Astrocyte of the cerebellum (primary cell): ENCODE measurements at places on chromosomes 3 and 15.
A peak's percentile ranks its signal among the peaks of the same experiment; 100 is the strongest.

- DNase-seq: peak; percentile 91
These were observed 61.2 kb downstream of the TSC22D2 start for GRCh38 chr3:150469031-150469930.

DNA sequence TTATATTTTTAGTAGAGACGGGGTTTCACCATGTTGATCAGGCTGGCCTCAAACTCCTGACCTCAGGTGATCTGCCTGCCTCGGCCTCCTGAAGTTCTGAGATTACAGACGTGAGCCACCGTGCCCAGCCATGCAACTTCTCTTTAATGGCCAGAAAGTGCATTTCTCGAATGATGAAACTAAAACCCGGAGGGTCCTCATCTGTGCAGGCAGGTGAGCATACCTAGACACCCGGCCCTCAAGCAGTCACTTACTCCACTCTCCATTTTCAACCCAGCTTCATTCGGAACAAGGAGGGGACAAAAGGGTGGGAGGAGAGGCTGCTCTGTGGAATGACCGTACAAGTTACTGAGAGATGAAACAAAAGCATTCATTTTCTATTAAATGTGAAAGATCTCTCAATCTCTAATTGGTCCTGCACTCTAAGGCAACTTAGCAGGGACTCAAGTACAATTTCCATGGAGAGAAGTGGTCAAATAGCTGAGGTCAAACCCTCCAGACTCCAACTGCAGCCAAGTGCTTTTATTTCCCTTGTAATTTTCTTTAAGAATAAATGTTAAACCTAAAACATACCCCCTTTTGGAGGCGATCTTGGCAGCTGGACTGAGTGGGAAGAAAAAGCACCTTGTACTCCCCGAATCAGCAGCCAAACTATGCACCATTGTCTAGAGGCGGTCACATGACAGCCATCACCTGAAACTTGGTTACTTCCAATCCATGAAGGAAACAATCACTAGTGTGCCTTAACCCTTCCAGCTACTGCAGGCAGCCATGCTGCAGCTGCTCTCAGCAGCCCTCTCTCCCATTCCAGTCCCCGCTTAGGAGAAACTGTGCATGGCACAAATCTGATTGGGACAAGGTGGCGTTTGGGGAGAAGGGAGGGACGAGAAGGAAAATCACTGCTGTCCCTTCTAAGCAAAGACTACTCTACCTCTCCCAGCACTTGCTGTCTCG, 62.2 kb downstream of the VGLL4 start:
- no peak for DNase-seq

GRCh38 chr3:160003520-160004128, 15.0 kb downstream of the IL12A start:
- no peak for DNase-seq

DNA sequence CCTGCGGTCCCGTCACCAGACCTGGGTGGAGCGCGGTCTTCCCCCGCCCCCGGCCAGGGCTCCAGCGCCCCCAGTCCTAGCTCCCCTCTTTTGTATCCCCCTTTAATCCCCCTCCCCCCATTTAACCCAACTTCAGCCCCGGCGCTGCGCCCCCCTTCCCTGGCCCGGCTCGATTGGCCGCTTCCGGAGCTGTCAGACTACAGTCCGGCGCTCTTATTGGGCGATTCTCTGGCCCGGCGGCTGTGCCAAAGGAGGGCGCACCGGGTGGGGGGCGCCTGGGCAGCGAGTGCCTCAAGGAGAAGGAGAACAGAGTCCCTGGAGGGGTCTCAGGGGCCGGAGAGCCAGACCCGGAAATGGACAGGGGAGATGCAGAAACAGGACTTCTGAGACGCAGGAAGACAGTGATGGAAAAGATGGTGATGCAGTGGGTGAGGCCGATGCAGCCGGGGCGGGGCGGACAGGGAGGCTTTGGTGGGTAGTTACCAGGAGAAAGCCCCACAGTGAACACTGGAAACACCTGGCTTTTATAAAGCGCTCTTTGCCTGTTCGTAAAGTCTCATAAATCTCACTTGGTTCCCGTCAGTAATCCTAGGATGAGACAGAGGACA, 1.2 kb upstream of the ADCY5 start:
- DNase-seq: no peak

GRCh38 chr3:126147147-126147931, 33.0 kb downstream of the ALDH1L1 start:
- DNase-seq: no peak

DNA sequence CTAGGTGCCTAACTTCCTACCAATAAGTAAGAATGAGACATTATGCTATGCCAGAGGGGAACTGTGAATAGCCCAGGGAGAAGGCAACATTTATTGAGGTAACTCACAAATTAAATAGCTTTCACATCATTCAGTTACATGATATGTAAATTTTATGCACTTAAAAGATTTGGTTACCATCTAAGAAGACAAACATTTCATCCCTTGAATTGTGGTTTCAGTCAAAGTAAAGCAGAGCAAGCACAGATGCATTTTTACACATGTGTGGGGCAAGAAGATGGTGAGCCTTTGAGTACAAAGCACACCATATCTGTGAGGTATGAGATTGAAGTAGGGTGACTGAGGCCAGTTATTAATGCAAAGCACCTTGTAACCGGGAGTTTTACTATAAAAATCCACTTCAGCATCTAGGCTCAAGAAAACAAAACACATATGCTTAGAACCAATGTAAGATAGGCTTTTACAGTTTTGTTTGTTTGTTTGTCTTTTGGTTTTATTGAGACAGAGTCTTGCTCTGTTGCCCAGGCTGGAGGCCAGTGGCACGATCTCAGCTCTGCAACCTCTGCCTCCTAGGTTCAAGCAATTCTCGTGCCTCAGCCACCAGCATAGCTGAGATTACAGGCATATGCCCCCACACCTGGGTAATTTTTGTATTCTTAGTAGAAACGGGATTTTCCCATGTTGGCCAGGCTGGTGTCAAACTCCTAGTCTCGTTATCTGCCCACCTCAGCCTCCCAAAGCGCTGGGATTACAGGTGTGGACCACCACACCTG, 3.5 kb downstream of the PLSCR2 start:
- peak; percentile 46 for DNase-seq

GRCh38 chr3:17954801-17955200, 212.4 kb upstream of the TBC1D5 start:
- DNase-seq: no peak

- no peak for DNase-seq
These were observed 5.3 kb downstream of the ABHD2 start for GRCh38 chr15:89093509-89093908.

GRCh38 chr3:43288366-43288765, 2.0 kb downstream of the SNRK start:
- no peak for DNase-seq

- DNase-seq: no peak
These were observed 142.4 kb downstream of the CHDH start for GRCh38 chr3:53703630-53704362.

DNA sequence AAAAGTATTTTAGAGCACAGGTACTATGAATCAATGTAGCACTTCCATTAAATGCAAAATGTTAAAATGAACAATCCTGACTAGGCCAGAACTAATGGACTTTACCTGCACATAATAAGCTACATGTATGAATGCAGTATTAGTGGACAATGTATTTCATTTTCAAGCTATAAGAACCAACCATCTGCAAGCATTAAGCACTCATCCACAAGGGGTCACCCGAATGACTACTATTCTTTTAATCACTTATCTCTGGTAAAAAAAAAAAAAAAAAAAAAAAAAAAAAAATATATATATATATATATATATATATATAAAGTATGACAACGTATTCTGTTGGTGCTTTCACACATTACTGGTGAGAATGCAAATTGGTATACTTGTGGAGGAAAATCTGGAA, 7.2 kb downstream of the HERC1 start:
- DNase-seq: peak; percentile 9

GRCh38 chr3:71582612-71583565, 639 bp downstream of the FOXP1 start:
- no peak for DNase-seq

DNA sequence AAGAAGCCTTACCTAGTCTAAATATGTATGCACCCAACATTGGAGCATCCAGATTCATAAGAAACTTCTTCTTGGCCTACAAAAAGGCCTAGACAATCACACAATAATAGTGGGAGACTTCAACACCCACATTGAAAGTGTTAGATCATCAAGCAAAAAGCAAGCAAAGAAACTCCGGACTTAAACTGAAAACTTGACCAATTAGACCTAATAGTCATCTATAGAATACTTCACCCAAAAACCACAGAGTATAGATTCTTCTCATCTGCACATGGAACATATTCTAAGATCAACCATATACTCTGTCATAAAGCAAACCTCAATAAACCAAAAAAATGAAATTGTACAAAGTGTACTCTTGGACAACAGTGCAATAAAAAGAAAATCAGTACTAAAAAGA, 22.3 kb upstream of the OR5K4 start:
- DNase-seq: no peak

DNA sequence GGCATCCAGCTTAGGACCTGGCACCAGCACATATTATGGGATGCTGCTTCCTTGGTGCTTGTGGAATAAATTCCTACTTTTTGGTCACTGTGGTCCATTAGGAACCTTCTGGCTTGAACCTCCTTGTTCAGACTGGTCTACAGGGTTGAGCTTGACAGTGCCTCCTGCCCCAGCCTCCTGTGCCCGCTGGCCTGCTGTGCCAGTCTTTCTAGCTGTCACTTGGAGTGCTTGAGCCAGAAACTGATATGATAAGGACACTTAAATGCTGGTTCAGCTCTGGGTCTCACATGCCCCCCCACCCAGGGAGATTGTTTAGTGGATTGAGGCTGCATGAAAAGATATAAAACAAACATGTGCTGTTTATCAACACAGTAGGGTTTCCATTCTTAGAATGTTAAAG, 147.8 kb downstream of the SLCO3A1 start:
- no peak for DNase-seq

- peak; percentile 16 for DNase-seq
These were observed 3.1 kb downstream of the MYLK start for GRCh38 chr3:123880998-123881561.

DNA sequence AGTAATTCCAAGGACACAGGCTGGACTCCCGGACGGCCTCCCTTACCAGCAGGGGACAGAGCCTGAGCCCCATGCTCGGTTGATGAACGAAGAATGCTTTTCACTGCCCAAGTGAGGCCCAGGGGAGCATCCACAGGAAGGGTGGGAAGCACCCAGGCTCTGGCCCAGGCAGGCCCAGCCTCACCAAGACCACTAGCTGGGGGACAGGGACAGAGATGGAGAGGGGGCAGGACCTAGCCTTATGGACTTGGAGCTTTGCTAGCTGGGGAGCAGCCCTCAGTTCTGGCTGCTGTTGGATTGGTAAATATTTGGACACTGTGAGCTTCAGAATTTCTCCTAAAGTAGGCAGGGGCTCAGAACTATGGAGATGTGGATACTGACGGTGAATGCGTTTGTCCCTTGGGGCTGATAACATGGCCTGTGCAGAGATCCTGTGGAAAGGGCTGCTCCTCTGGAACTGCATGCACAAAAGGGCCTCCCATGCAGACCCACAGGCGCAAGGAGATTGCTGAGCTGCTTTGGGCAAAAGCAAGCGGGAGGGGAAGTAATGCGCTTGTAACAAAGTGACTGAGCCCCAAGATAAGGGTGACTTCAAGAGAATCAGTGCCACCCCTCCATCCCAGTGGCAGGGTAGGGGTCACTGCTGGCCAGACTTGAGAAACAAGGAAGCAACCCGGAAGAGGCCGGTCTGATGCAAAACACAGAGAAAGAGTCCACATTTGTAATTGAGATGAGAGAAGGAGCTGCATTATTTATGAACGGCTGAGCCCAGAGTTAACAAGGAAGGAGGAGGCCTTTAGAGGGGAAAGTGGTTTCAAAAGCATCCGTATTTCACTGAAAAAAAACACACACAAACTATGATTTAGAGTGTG, 70.1 kb upstream of the MEF2A start:
- DNase-seq: no peak

GRCh38 chr3:149199474-149199873, 22.2 kb downstream of the CP start:
- DNase-seq: no peak

- DNase-seq: no peak
These were observed 66.9 kb downstream of the DCLK3 start for GRCh38 chr3:36697229-36698001.

- DNase-seq: no peak
These were observed at the start of gene LHFPL4 for GRCh38 chr3:9553021-9553947. LHFPL4 (minus strand) TSS chr3:9553822; CDS start chr3:9552679, 1,143 bp downstream.

DNA sequence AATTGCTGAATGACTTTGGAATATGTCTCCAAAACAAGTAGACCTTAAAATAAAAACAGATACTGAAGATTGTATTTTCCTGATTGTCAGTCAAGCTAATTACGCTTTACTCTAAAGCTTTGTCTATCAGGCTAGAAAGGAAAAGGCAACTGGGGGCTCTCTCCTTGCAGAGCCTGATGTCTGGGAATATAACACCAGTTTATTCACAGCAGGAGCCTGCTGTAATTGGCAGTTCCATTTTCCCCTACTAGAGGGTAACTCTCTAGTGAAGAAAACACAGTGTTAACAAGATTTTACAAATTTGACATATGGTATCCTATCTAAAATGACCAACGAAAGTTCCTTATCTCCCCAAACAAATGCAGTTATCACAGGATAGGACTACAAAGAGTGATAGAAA, 158.8 kb downstream of the PDZRN3 start:
- DNase-seq: no peak

DNA sequence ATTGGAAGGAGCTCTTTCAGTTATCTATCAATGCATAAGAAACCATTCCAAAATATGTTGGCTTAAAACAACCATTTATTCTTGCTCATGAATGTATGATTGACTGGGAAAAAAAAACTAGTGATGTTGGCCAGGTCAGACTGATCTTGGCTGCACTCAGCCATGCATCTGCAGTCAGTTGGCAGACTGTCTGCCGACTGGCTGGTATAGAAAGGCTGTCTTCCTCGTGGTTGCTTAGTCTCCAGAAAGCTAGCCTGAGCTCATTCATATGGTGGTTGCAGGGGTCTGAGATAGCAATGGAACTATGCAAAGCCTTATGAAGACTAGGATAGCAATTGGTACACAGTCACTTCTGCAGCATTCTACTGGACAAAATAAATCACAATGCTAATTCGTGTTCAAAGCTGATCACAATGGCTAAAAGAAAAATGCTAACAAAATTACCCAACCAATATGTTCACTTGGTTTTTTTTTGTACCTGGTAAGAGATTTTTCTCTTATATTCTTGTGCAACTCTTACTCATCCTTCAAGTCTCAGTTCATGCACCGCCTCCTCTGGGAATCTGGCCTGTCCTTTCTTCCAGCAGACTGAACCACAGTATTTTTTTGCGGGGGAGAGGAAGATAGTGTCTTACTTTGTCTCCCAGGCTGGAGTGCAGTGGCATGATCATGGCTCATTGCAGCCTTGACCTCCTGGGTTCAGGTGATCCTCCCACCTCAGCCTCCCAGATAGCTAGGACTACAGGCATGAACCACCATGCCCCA, 126.8 kb downstream of the KCNAB1 start:
- DNase-seq: no peak

- no peak for DNase-seq
These were observed 269.0 kb downstream of the GOLGA6L6 start for GRCh38 chr15:20272422-20273184.

DNA sequence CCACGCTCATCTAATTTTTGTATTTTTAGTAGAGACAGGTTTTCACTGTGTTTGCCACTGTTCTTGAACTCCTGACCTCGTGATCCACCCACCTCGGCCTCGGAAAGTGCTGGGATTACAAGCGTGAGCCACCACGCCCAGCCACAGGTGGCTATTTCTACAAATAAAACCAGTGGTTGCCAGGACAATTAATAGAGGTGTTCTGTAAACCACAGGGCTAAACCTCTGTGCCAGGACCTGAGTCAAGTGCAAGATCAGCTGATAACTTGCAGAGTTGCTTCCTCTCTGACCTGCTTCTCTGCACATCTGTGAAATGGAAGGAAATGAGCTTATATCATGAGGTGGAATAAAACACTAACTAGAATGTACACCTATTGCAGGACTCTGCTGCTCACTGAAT, 72.8 kb downstream of the CD200R1L start:
- DNase-seq: no peak

GRCh38 chr3:78666470-78666800, 1101.4 kb downstream of the ROBO1 start:
- peak; percentile 20 for DNase-seq
